Adrenal gland (tissue), 19 donors: ENCODE measurements at places on chromosomes 11 and 22. TPM values are rescaled to one million over a fixed set of nuclear protein-coding genes. Genes with fewer than 3 reads are reported as not detected.
A peak's percentile ranks its signal among the peaks of the same experiment; 100 is the strongest.

GRCh38 chr11:33984682-33985389 lies 66.7 kb upstream of the CAPRIN1 start:
- DNase-seq = no peak

GRCh38 chr11:11313426-11313825 lies 39.6 kb downstream of the CSNK2A3 start:
- peak; percentile 51 for DNase-seq

- DNase-seq = peak; percentile 54
Observed at GRCh38 chr22:28029956-28030355, 110.9 kb upstream of the PITPNB start.

LMO2 gene
- polyA plus RNA-seq = 38.1 TPM

SLC22A8 gene
- polyA plus RNA-seq = not detected

OR6T1 gene
- polyA plus RNA-seq = not detected
